ENCODE measurements at places on chromosomes 6 and 20. TPM values are rescaled to one million over a fixed set of nuclear protein-coding genes. Genes with fewer than 3 reads are reported as not detected.

The TMX4 gene
- 26.5 TPM for total RNA-seq

- DNase-seq, result no peak
Observed at GRCh38 chr6:16582446-16583143, 178.7 kb downstream of the ATXN1 start.

DNA sequence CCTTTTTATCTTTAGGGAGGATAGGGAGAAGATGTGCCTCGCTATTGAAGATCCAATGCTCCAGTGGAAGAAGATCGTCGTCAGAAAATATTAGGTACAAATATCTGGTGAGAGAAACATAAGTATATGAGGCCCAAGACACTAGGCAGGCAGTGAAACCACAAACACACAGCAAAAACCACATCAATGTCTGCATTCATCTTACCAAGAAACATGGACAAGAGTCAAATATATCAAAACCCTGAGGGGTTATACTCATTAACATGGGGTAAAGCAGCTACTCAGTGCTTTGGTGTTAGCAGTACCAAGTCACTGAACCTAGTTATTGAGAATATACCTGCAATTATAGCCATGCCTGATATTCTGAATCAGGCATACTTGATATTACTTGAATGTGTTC, 101.4 kb upstream of the FAM184A start:
- DNase-seq, result no peak

DNA sequence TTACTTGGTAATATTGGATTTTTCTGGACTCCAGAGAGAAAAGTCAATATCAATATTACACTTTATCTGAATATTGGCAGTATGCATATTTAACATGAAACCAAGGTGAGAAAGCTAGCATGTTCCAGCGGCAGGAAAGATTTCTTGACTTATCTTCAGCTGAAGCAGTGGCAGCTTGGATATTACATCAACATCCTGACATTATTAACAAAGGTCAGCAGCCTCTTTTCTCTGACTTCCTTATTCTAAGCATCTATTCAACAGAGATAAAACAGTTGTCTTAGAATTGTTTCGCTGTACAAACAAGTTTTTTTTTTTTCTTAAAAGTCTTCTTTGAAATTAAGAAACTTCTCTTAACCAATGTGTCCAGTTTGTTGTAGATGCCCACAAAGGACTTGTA, 11.8 kb downstream of the DCBLD1 start:
- DNase-seq, result no peak

- no peak for DNase-seq
Observed at GRCh38 chr6:54058236-54058635, 53.0 kb upstream of the MLIP start.

GRCh38 chr20:19073584-19074218, 138.7 kb upstream of the SLC24A3 start:
- no peak for DNase-seq

The NANP gene
- total RNA-seq, result 2.1 TPM
